Skeletal muscle tissue (tissue), 5 donors: ENCODE measurements at places on chromosomes 11 and 22. TPM values are rescaled to one million over a fixed set of nuclear protein-coding genes. Genes with fewer than 3 reads are reported as not detected.

The CARD18 gene
- total RNA-seq: not detected

The ZMAT5 gene
- total RNA-seq: 18.8 TPM

The IL10RA gene
- 8.9 TPM for total RNA-seq

The RFPL2 gene
- not detected for total RNA-seq
